ENCODE measurements at places on chromosomes 6 and 20.

DNA sequence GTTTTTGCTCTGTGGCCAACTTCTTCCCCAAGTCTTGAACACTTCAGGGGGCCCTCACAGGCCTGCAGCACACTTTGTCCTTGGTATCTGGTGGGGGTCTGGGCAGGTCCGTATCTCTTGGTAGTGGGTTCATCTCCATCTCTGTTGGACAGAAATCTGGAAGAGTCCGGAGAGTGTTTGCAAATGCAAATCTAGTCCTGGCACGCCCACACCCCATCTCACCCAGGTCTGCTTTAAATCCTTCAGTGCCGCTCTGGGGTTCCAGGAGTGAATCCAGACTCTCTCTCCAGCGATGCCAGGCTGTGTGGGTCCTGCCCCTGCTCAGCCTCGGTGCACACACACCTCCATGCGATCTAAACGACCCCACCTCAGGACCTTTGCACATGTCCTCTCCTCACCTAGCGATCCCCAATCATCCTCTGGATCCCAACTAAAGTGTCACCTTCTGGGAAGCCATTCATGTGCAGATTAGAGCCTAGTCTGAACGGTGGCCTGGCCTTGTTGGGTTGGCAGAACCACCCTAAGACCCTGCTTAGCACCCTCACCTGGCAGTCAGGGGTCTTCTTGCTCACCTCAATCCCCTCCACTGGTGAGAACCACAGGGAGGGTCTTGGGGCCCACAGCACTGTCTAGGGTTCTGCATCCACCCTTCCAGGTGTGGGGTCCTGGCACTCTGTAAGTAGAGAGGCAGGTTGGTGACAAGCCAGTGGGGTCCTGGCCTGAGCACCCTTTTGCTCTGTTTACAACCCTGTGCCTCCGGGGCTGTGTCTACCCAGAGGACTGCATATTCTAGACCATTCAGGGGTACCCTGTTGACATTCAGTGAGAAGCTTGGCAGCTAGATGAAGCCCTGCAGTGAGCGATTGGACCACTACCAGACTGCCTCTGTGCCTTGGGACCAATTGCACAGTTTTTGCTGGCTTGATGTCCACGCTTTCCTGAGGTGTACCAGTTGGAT lies 100.8 kb downstream of the SYCP2 start:
- DNase-seq: no peak

GRCh38 chr6:26420688-26421171 lies 18.7 kb downstream of the BTN3A1 start:
- DNase-seq: no peak

- DNase-seq: no peak
These were observed 483.1 kb upstream of the JAG1 start for GRCh38 chr20:11156922-11157321.

DNA sequence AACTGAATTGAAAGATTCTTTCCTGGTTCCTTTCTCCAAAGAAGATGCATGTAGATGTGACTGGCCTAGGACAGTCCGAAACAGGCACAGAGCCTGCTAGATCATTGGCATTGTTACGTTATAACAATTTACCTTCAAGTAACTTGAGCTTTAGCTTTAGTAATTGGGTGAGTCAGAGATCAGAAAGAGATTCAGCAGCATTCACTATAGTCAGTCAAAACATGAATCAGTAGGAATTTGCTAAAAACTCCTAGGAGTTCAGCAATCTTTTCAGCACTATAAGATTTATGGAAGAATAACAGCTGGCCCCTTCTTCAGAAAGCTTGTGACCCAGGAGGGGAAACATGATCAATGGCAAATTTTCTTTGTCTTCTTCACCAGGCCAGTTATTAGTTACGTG lies 281.7 kb upstream of the PRDM1 start:
- DNase-seq: no peak

DNA sequence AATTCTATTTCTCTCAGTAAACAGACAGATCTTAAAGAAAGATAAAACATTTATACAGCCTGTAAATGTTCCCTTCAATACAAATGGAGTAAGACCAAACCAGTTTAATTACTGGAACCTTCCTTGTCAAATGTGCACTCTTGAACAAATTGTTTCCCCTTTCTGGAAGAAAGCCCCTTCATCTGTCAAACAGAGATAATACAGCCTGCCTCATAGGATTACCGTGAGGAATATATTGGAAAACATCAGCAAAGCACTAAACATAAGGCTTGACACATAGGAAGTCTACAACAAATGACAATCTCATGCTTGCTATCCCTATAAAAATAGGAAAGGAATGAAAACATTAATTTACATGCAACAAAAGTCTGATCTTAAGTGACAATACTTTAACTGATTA lies 173.8 kb downstream of the PTPRK start:
- DNase-seq: no peak

- DNase-seq: no peak
These were observed 185.5 kb upstream of the PMEPA1 start for GRCh38 chr20:57895161-57895855.

GRCh38 chr6:71326611-71327010 lies 38.0 kb downstream of the OGFRL1 start:
- no peak for DNase-seq

DNA sequence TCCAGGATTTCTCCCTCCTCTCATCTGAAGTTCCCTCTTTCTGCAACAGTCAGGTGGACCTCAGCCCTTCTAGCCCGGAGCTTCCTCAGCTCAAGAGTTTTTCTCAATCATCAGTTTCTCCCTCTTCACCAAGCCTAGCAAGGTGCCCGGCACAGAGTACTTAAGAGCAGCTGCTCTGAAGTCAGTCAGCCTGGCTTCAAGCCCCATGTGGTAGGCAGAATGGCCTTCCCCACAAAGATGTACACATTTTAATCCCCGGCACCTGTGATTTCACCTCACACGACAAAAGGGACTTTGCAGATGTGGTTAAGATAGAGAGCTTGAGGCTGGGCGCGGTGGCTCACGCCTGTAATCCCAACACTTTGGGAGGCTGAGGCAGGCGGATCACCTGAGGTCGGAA lies 15.1 kb upstream of the RBPJL start:
- DNase-seq: no peak

GRCh38 chr6:144544266-144544830 lies 259.2 kb downstream of the UTRN start:
- no peak for DNase-seq

All from stimulated activated CD8-positive, alpha-beta memory T cell treated with anti-CD3 and anti-CD28 coated beads, Interleukin-7, amount 100 ng/mL, for 1 hour (primary cell).